IPS DF 19.7 (cell line): ENCODE measurements at places on chromosomes 7 and 10.

GRCh38 chr7:5177060-5177459, 13.0 kb upstream of the WIPI2 start:
- no peak for DNase-seq

DNA sequence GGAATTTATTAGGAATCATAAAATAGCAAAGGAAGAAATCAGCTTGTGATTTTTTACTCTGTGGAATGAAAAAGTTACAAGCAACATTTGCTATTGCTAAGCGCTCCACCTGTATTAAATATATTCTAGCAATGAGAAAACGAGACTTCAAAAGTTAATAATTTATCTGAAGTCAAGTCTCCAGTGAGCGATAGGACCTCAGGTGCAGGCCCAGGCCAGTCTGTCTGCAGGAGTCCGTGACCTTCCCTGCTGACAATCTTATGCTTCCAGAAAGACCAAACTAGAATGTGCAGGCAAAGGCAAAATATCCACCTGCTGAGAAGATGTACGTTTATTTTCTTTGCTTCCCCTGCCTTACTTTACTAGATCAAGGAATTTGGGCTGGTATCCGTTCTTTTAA, 22.7 kb downstream of the MRC1 start:
- no peak for DNase-seq

GRCh38 chr7:8015100-8015745, 46.6 kb downstream of the GLCCI1 start:
- DNase-seq = no peak

- no peak for DNase-seq
These were observed 122.0 kb downstream of the PRLHR start for GRCh38 chr10:118473305-118473960.

- DNase-seq = no peak
These were observed 21.7 kb downstream of the KLHDC10 start for GRCh38 chr7:130091999-130092398.

GRCh38 chr10:116364868-116365267, 40.6 kb downstream of the CCDC172 start:
- DNase-seq = no peak

GRCh38 chr7:98283127-98283886, 1.8 kb downstream of the BRI3 start:
- DNase-seq = no peak

DNA sequence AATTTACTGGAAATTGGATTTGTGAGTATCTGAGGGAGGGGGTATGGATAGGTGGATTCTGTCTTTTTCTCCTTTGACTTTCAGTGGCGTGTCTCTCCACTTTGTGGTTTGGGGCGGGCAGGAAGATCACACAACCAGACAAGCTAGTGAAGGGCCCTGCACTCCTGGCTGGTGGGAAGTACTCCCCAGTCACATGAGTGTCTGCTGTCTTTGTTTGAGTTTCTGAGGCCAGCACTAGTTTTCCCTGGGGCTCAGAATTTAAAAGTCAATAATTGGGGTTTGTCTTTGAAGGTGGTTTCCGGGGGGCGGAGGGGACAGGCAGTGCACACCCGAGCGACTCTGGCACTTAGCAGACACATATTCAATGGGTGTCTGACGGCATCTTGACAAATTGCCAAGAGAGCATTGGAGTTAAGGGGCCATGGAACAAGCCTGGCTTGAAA, 120.1 kb downstream of the WDFY4 start:
- DNase-seq = no peak

- DNase-seq = no peak
These were observed 300.0 kb upstream of the FZD8 start for GRCh38 chr10:35942057-35942456.
